Activated CD4-positive, alpha-beta T cell treated with anti-CD3 and anti-CD28 coated beads for 24 hours (primary cell): ENCODE measurements at places on chromosomes 1 and 21.

DNA sequence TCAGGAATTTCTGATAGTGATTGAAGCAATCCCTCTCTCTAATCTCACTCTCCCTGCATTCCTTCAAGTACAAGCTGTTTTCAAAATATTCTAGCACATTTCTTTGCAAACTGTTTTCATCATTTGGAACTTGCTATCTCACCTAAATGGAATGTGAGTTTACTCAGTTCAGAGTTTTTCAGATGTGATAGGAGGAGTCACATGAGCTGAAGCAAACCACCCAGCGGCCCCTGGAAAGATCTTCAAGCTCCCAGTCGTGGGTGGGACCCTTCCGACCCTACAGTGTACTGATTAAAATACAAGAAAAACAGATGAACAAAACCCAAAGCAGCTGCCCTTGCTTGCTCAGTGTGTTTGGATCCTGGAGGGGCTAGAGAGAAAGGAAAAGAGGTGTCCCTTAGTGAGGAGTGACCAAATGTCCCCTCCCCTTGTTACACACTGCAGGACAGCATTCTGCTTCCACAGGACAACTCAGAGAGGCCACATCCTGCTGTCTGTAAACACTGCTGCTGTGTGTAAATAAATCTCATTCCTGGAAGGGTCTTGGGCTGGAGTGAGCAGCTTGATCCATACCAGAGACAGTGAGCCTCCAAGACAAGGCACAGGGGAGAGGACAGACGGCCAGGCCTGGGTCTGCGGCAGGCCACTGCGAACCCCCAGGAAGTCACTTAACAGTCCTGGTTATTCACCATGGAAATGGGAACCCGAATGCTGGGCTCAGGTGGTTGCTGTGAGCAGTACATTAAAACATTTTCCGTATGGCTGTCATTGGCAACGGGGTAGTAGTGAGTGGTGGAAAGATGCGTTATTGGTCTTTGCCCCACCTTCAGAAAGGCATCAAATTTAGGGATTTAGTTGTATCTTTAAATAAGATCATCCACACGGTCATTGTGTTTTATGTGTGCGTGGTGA, 229.2 kb downstream of the RHOU start:
- DNase-seq: no peak

DNA sequence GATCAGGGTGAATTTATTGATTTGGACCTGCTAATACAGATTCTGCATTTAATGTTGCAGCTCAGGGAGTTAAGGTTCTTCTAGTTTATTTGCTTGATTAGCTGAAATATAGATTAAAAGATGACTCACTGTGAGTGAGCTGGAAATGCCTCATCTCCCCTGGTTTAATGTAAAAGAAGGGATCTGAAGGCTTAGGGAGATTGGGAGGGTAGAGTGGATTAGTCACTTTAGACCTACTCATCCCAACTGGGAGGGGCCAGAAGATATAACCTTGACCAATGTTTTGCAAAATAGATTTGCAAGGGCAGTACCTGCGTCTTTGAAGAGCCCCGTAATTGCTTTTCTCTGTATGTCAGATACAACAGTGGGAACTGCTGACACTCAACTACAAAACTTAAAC, 922.8 kb upstream of the ADGRL4 start:
- no peak for DNase-seq

DNA sequence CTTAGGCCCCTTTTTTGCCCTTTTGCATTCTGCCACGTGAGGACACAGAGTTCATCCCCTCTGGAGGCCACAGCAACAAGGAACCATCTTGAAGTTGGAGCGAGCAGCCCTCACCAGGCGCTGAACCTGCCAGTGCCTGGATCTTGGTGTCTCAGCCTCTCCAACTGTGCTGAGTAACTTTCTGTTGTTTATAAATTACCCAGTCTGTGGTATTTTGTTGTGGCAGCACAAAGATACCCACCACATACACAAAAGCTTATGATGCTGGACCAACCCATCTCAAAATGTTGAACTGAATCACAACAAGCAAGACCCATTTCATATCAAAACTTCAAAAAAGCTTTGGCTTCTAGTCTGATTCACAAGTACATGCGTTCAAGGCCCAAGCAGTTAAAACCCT, 649.9 kb downstream of the KIF26B start:
- no peak for DNase-seq

GRCh38 chr1:19672237-19672636, 7.6 kb downstream of the HTR6 start:
- DNase-seq: no peak

- no peak for DNase-seq
These were observed 1.0 kb upstream of the LRRC38 start for GRCh38 chr1:13514821-13515220.

DNA sequence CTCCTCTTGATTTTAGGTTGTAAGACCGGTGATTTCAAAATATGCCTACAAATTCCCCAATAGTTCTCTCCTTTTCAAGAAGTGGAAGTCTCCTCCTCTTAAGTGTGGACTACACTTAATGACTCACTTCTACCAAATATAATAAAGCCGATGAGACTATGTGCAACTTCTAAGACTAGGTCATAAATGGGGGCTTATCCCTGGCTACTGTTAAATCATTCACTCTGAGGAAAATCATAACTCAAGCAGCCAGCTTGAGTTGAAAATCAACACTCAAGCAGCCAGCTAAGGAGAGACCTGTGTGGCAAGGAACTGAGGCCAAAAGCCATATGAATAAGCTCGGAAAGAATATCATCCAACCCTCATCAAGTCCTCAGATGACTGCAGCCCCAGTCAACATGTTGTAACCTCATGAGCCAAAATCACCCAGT, 49.6 kb upstream of the PSMG1 start:
- no peak for DNase-seq

- DNase-seq: no peak
These were observed 709.4 kb downstream of the MRPL39 start for GRCh38 chr21:24897883-24898282.

GRCh38 chr21:41747943-41748738, 18.7 kb downstream of the RIPK4 start:
- DNase-seq: no peak

- no peak for DNase-seq
These were observed 735 bp upstream of the YTHDF2 start for GRCh38 chr1:28735961-28736449.

GRCh38 chr1:226542623-226543103, 5.9 kb upstream of the STUM start:
- no peak for DNase-seq

DNA sequence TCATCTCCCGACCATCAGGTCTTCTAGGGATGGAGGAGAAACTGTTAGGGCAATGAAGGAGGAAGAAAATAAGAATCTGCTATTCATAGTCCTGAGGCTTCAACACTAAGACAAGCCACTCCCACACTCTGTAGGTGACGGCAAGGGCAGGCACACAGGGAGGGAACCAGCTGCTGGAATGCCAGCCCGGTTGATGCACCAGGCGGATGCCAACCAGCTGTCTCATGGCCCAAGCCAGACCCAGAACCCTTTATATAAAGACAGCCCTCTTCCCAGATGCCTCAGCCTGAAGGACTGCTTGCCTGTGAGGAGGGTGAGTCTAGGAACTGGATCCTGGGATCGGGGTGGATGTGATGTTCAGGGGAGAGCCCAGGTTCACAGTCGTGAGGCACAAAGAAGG, at the start of gene KPRP:
TSS of gene KPRP (plus strand) at position 279 of the 400 bp plus-strand sequence. CDS start 1,564 bp downstream, outside the sequence.
- DNase-seq: no peak

- DNase-seq: no peak
These were observed 11.4 kb downstream of the SEMA6C start for GRCh38 chr1:151134991-151135390.

- DNase-seq: no peak
These were observed 136.2 kb downstream of the NTNG1 start for GRCh38 chr1:107277022-107277421.

DNA sequence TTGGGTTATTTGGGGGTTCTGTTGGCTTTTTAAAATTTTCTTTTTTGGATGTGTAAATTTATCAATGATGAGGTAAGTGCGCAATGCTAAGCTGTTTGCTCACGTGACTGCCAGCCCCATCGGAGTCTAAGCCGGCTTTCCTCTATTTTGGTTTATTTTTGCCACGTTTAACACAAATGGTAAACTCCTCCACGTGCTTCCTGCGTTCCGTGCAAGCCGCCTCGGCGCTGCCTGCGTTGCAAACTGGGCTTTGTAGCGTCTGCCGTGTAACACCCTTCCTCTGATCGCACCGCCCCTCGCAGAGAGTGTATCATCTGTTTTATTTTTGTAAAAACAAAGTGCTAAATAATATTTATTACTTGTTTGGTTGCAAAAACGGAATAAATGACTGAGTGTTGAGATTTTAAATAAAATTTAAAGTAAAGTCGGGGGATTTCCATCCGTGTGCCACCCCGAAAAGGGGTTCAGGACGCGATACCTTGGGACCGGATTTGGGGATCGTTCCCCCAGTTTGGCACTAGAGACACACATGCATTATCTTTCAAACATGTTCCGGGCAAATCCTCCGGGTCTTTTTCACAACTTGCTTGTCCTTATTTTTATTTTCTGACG, 3.1 kb downstream of the OLIG2 start:
- DNase-seq: no peak

DNA sequence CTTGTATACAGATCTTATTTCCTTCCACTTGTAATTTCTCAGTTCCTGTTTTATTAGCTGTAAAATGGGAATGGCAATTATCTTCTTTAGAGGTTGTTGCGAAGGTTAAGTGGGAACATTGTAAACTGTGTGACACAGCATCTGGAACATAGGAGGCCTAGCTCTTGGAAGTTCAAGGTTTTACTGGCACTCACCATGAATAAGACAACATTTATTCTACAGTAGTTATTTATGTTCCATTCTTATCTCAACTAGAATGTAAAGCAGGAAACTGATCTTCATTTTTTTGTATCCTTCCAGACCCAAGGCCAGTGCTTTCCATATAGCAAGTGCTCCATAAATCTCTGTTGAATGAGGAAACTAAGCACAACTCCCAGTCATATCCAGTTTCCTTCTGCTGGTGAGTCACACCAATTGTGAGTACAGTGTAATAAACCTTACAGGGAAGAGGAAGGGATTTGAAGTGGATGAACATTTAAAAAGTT, 1.4 kb downstream of the BCL10 start:
- DNase-seq: no peak

DNA sequence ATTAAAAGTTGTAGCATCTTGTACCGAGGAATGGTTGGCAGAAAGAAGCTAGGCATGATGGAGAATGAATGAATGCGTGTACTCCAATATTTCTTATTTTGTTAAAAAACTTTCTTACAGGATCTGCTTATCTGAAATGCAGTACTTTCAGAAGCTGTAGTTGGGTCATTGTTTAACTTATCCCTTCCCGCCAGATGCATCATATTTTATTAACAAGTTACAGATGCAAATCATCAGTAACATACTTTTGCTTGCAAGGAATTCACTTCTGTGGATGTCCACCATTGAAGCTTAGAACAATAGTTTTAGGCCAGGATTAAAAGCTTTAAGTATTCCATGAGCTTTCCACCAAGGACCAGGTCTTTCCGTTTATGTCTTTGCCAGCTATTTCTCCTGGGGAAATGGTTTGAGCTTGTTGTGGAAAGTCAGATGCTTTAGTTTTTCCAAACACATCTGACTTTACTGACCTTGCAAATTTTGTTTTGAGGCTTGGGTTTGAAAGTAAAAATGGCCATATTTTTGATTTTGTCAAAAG, 65.4 kb downstream of the PATJ start:
- no peak for DNase-seq

DNA sequence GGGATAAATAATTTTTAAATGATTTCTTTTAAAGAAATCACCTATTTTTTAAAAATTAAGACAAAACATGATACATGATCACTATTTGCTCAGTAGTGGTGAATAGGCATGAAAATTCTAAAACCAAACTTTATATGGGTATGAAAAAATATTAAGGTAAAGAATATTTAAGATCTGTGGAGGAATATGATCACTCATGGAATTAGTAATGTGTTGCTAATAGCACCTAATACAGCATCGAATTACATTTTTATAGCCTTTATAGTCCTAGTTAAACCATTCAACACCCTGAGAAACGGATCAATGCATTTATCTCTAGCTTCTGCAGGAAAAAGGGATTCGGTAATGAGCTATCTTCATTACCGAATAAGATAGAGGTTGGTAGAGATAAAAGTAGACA, 373.9 kb downstream of the LRRIQ3 start:
- no peak for DNase-seq

DNA sequence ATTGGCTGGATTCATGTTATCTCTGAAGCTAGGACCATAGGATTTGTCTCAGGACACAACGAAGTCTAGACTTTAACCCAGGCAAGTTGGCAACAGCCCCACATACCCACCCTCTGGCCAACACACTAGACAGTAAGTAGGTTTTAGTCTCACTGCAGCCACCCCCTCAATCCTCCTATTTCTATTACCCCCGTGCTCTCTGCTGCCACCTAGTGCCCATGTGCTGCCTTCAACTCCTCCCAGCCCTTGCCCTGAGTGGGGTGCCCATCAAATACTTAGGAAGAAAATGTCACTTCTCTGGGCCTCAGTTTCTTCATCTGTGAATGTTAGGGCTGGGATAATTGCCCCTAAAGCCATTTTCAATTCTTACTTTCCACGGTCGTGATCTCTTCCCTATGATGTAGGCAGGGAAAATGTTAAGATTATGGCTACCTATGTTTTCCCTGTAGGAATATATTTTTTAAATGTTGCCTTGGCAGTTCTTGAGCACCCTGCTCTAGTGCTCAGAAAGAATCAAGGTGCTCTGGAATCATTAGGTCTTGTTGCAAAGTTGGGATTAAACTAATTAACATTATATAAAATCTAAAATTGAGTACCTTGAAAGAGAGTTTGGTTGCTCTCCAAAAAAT, 213.0 kb downstream of the LMX1A start:
- no peak for DNase-seq

GRCh38 chr1:24957016-24957807, 27.1 kb upstream of the RUNX3 start:
- DNase-seq: no peak

DNA sequence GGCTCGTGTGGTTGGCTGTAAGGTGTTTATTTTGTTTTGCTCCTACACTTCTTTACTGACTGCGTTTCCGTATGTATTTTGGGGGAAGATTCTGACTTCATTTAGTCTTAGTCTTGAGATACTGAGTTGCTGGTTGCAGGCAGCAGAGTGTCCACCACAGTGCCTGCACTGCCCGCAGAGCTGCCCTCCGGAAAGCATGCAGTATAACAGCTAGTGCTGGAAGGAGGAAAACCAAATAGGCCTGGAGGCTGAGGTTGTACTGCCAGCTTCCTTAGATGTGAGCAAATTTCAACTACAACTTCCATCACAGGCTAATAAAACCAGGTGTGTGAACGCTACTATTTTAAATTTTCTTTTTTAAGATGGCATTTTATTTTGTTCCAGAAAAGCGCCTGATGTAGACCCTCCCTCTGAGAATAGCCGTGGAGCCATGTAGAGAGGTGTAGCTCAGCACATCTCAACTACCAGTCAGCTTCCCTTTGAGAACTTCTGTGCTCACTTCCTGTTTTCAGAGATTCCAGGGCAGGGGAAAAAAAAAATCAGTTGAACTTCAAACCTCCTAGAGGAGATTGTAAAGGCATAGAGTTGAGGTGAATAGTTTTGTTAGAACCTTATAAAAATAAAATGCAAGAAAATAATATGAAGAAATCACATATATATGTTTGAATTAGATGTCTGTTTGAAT, 17.6 kb downstream of the LMO4 start:
- DNase-seq: no peak

DNA sequence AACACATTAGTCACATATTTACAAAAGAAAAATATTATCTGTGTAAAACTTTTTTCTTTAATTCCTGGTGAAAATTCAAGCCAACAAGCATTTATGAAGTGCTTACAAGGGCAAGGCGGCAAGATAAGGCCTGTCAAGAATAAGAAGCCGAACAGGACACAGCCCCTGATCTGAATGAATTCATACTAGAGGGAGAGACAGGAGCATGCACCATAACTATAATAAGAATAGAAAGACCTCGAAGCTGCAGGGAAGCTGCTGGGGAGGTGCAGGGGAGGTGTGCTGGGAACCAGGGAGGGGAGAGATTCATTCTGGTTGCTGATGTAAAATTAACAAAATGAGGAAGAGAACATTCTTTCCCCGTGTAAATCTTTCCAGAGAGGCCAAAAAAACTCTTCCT, 60.5 kb upstream of the TARDBP start:
- no peak for DNase-seq
